ENCODE measurements at places on chromosomes 5 and 9. TPM values are rescaled to one million over a fixed set of nuclear protein-coding genes. Genes with fewer than 3 reads are reported as not detected.

- no peak for DNase-seq
Observed at GRCh38 chr5:40939753-40940152, 30.5 kb downstream of the C7 start.

GRCh38 chr5:80825786-80826460 lies 134.2 kb upstream of the RASGRF2 start:
- DNase-seq, result no peak

DNA sequence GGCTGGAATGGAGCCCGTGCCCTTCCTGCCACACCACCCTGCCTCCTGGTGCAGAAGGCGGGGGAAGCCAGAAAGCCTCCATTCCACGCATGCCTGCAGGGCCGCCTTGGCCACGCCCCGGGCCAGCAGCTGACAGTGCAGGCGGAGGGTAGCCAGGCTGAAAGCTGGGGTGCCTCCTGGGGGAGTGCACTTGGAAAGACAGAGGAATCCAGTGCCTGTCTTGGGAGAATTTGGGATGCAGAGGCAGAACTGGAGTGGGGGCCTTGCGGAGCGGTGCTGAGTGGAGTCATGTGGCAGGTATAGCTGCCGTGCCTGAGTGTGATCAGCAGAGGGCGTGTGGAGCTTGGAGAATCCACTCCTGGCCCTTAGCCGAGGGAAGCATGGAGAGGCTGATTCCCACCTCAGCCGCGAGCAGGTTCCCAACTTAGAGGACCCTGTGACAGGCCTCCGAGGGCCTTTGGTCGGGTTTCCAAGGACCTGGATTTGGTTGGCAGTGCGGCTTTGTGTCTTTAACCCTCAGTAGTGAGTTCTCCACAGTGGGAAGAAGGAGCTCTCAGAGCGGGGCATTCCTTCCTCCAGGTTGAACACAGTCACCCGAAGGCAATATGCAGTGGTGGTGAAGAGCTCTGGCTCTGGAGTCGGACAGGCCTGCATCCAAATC lies 9.1 kb upstream of the URM1 start:
- DNase-seq, result peak; percentile 97

DNA sequence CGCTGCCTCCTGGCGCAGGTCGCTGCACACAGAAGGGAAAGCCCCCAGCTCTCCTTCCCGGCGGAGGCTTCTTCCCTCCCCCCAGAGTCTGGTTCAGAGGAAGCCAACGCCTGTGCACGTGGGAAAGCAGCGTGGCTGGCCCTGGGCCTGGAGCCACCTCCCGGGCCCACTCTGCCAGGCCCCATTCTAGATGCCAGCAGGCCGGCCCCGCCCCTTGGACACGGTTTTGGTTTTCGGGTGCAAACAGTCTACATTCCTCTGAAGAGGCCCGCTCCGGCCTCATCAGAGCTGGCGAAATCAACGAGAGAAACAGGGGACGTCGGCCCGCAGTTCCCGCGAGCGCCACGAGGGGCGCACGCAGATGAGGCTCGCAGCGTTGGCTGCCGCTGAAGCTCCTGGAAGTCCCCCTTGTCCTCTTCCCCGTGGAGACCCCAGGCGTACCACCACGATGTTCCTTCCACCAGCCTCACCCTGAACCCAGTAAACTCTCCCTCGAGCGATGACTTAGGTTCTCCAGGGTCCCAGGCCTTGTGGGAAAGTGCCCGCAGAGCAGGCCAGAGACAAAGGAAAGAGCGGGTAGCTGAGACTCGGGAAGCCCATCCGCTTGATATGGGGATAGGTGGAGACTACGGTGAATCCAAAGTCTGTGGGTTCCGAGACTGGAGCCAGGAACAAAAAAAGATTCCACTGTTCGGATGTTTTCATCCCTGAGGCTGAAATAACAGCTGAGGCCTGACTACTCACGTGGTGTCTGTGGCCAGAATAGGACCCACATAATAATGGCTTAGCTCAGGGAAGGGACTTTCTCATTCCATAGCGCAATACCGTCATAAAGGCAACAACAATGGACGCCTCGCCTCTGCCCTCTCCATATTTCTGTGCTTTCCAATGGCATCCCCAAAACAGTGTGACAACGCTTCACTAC lies 64.2 kb downstream of the KLF4 start:
- DNase-seq, result peak; percentile 96

- DNase-seq, result no peak
Observed at GRCh38 chr9:459491-460444, 245.1 kb downstream of the DOCK8 start.

GRCh38 chr5:155466851-155467250 lies 453.3 kb downstream of the KIF4B start:
- peak; percentile 26 for DNase-seq

GRCh38 chr9:19918630-19919029 lies 129.8 kb upstream of the SLC24A2 start:
- DNase-seq, result no peak

GRCh38 chr9:104872656-104873488 lies 55.1 kb downstream of the ABCA1 start:
- DNase-seq, result peak; percentile 95

The CFAP157 gene
- not detected for total RNA-seq

- DNase-seq, result peak; percentile 100
Observed at GRCh38 chr9:79571309-79572031, at the start of gene TLE4. Gene TLE4, plus strand, starts transcription at chr9:79571965. Its CDS starts 826 bp downstream, at chr9:79572791.

- DNase-seq, result no peak
Observed at GRCh38 chr5:72555871-72556270, 48.7 kb upstream of the ZNF366 start.

DNA sequence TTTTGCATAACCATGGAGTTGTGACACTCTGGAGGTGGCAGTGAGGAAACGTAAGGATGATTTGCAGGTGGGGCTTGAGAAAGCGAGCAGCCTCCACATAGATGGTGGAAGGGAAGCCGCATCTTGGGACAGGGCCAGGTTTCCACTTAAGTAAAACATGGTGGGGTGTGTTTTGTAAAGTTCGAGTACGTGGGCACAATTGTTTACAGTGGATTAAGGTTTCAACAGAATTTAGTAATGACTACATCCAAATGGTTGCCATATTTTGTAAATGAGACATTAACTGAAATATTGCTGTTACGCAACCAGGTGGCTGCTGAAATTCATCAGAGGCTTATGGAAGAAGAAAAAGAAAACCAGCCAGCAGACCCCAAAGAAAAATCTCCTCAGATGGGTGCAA lies 85.4 kb upstream of the IL7R start:
- DNase-seq, result no peak

- DNase-seq, result no peak
Observed at GRCh38 chr5:170552621-170553115, 48.8 kb downstream of the KCNIP1 start.

The BRINP1 gene
- total RNA-seq, result not detected

The HEMGN gene
- not detected for total RNA-seq

DNA sequence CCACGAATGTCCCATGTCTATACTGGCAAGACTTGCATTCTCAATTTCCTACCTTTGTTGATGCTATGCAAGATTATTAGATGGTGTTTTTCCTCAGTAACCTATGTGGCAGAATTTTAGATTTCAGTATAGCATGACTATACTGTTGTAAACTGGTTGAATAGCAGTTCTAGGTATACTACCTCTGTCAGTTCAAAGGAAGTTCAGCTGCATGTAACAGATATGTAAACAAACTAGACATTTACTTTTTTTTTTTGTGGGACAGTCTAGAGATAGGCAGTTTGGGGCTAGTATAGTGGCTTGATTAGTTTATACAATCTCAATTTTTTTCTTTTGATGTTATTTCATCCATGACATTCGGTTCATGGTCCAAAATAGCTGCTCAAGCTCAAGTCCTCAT lies 97.6 kb upstream of the GRIN3A start:
- DNase-seq, result no peak

DNA sequence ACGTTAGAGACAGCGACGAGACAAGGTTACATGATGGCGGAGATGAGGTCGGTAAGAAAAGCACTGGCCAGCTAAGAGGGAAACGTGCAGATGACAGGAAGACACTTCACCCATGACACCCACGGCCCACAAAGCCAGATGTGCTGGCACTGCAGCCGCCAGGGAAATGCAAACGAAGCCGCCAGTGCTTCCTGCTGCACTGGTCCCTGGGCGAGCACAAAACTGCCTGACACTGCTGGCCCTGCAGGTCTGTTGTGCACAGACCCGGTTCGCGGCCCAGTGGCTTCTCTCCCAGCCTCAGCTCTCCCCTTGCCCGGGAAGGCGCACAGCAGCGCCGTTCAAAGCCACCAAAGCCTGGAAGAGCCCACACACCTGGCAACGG lies 20.3 kb downstream of the QSOX2 start:
- DNase-seq, result no peak

All from esophagus muscularis mucosa (tissue), 4 donors.